Activated effector memory CD4-positive, alpha-beta T cell treated with anti-CD3 and anti-CD28 coated beads, Interleukin-2, amount 50 U/mL, for 16 hours (primary cell): ENCODE measurements at places on chromosomes 6 and 20.

GRCh38 chr6:9520417-9521151 is 894.3 kb downstream of the TFAP2A start:
- no peak for DNase-seq

- peak; percentile 54 for DNase-seq
Observed at GRCh38 chr20:48597521-48598302, 230.1 kb downstream of the PREX1 start.

DNA sequence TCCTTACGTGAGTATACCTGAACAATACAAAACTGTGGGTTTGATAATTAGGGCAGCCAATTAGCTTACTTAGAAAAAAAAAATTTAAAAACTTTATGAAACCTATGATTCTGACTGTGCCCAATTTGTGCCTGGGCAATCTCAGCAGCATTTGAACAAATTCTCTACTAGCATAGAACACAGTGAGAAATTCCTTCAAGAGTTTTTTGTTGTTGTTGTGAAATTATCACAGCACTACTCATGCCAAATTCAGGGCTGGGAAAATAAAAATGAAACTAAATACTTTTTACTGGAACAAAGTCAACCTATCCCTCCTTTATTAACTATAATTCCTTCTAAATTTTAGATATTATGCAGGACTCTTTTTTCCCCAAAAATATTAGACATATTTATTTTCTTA is 42.9 kb downstream of the POU3F2 start:
- DNase-seq = no peak

- no peak for DNase-seq
Observed at GRCh38 chr20:10910535-10911178, 236.9 kb upstream of the JAG1 start.

- no peak for DNase-seq
Observed at GRCh38 chr20:933029-933428, 16.9 kb upstream of the ANGPT4 start.

- no peak for DNase-seq
Observed at GRCh38 chr6:169121013-169121412, 132.6 kb downstream of the THBS2 start.

DNA sequence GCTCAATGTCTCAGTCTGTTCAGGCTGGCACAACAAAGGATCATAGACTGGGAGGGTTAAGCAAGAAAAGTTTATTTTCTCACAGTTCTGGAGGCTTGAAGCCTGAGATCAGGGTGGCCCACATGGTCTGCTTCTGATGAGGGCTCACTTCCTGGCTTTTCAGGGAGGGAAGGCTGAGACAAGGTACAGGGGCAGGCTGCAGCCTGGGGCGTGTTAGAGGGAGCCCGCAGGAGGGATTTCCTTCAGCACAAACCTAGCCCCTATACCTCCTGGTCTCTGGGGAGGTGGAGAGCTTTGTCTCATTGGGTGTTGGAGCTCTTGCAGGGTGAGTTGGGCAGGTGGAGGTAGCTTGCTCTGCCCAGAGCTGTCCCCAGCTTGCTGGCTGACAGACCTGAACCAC is 81.1 kb upstream of the GPR6 start:
- no peak for DNase-seq

DNA sequence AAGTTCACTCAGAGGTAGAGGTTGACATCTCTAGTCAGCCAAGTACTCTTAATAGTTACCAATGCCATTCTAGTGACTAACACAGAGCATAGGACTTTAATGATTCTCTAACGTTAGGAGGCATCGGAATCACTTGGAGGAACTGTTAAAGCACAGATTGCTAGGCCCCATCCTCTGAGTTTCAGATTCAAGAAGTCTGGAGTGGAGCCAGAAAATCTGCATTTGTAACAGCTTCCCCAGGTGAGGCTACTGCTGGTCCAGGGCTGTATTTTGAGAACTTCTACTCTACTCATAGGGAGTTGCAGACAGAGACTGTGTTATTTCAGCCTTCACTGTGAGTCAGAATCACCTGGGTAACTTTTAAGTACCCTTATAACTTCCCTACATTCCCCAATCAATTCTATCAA is 5.7 kb downstream of the LMBRD1 start:
- DNase-seq = no peak

GRCh38 chr6:36769676-36770499 is 69.4 kb downstream of the CPNE5 start:
- peak; percentile 72 for DNase-seq

DNA sequence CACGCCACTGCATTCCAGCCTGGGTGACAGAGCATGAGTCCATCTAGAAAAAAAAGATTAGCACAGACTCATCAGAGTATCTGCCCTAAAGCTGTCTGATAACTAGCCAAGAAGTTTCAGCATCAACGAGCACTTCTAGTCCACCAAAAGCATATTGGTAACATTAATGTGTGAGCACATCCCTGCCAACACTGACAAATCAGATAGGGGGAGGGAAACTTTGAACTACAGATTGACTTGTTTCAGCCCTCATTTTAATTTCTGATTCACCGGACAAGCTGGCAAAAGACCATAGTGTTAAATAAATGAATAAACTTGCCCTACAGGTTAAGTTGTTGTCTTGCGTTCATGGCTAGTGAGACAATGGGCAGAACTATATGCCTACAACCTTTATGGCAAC is 7.7 kb upstream of the SEC63 start:
- DNase-seq = no peak

- DNase-seq = no peak
Observed at GRCh38 chr20:661474-662270, 8.7 kb upstream of the SRXN1 start.

DNA sequence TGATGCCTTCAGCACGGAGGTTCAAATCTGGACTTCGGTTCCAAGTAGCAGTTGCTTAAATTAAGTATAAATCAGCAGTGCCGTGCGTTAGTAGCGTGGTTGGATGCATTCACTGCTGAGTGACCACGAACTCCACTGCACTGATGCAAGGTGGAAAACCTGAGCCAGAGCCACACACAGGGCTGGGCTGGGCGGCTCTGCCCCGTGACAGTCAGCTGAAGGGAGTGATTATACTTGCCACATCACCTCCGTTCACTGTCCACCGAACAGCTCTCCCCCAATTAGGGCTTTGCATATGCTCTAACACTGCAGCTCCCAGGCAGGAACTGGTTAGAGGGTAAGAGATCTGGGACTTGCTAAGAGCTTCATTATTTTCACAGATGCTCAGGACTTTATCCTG is 22.2 kb downstream of the PPP1R3G start:
- DNase-seq = no peak

GRCh38 chr6:41359617-41360313 is 24.4 kb downstream of the NCR2 start:
- DNase-seq = no peak

DNA sequence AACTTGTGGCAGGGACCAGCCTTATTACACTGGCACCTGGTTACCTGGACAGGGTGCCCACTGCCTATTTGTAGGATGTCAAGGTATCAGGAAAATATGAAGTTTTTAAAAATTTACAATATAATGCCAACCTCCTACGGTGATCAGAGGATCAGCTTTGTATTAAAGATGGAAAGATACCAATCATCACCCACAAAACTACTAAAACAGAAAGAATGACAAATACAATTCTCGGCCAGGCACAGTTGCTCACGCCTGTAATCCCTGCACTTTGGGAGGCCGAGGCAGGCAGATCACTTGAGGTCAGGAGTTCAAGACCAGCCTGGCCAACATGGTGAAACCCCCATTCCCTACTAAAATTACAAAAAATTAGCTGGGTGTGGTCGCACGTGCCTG is 18.4 kb upstream of the PRND start:
- no peak for DNase-seq

DNA sequence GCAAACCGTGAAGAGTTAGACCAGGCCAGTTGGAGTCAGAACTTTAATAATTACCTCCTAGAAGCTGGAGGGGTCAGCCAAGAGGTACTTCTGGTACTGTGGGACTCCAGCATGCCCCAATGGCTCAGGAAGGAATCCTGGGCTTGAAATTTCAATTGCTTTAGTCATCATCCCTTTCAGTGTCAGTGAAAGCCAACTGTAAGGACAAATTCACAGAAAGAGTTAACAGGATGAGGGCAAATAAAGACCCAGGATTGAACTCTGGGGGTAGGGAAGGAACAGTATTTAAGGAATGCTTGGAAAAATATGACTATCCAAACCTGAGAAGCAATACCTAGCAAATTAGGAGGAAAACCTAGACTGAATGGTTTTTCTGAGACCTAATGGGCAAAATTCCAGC is 735.1 kb upstream of the MARCKS start:
- DNase-seq = no peak
